Suppressor macrophage (primary cell): ENCODE measurements at places on chromosomes 16 and 17.

DNA sequence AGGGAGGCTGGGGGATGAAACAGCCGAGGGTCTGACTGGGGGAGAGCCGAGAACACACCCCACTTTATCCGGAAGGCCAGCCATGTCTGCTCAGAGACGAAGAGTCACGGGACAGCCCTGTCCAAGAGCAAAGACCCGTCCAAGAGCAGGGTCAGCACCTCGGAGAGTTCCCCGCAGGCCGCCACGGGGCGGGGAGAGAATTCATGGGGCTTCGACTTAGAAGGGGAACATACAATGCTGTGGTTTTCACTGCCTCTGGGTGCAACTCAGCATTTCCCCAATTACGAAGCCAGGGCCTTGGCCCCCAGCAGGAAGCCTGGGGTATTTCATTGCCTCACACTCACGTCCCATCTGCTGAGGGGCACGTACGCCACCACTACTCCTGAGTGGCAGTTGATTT lies 59.3 kb downstream of the JPH3 start:
- DNase-seq = peak; percentile 86

DNA sequence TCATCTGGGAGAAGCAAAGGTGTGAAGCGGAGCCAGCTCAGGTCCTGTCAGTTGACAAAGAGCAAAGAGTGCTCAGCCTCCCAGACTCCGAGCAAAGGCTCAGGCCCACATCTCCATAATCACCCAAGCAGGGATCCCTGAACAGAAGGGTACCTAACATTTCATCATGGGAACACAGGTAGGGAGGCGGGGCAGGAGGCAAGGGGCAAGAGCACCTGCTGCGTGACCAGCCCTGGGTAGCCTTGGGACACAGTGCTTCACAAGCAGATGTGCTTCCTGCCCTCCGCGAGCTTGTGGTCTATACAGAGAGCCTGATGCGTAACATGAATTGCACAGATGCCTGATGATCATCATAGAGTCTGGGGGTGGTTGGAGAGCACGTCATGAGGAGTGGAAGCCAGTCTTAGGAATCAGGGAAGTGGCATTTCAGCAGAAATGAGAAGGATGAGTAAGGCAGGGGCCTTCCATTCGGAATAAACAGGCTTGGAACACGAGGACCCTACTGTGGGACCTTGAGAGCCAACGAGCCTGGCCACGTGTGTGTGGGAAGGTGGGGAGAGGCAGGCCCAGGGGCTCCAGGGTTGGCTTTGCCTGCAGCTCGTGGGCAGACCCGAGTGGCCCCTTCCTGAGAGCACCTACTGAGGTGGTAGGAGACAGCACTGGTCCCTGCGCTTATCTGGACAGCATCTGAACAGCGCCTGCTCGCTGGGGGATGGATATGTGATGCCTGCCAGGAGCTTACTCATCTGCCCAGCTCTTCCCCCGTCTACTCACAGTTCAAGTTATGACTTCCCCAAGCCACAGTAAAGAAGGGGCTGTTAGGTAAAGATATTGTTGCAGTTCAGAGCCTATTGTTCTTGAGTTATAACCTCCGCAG lies 125.8 kb downstream of the CCDC182 start:
- DNase-seq = peak; percentile 67

- no peak for DNase-seq
Observed at GRCh38 chr17:50830994-50831393, 4.4 kb upstream of the WFIKKN2 start.

- no peak for DNase-seq
Observed at GRCh38 chr16:46922239-46922638, 38.1 kb downstream of the GPT2 start.

GRCh38 chr16:64352246-64352645 lies 769.6 kb downstream of the CDH11 start:
- no peak for DNase-seq

DNA sequence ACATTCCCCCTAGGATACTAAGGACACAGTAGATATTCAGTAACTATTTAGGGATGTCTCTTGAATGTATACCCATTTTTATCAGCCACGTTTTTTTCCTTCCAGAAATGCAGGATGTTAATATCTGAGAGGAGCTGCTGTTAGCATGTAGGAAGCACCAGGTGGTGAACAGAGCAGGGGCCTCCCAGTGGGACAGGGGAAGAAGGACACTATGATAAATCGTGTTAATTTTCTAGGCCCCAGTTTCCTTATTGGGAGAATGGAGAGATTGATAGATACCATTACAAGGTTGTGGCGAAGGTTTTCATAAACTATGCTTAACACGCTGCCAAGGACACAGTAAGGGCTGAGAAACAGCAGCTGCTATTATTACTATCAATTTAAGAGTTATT lies 45.4 kb downstream of the PRSS54 start:
- DNase-seq = no peak

GRCh38 chr17:75507733-75508719 lies 7.3 kb downstream of the CASKIN2 start:
- no peak for DNase-seq

DNA sequence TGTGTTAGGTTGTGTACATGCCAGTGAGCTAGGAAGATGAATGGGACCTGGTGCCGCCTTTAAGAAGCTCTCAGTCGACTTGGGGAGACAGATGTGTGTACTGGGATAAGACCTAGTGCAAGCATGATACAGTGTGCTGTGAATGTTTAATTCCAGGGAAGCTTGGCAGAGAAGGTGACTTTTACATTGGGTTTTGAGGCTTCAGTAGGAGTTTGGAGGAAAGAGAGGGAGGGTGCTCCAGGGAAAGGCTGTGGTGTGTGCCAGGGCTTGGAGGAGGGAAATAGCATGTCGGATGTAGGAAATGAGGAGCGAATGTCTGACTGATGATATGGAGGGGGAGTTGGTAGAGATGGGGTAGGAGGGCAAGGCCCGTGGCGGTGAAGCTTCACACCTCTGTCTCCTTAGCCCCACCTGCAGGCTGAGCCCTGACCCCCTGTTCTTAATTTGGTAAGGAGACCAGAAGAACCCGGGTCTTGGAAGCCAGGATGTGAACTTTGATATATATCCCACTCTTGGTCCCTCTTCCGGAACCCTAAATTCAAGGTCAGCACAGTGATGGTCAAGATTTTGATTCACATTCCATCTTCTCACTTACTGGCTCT lies 76.6 kb downstream of the PLCG2 start:
- no peak for DNase-seq

DNA sequence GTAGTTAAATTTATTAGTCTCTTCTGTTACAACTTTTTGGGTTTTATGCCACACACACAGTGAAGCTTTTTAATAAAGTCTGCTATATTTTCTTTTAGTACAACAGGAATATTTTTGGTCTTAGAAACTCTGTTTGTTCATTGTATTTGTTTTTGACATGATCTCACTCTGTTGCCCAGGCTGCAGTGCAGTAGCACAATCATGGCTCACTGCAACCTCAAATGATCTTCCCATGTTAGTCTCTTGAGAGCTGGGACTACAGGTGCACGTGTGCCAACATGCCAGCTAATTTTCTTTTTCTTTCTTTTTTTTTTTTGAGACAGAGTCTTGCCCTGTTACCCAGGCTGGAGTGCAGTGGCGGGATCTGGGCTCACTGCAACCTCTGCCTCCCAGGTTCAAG lies 27.1 kb downstream of the PPM1D start:
- DNase-seq = no peak

DNA sequence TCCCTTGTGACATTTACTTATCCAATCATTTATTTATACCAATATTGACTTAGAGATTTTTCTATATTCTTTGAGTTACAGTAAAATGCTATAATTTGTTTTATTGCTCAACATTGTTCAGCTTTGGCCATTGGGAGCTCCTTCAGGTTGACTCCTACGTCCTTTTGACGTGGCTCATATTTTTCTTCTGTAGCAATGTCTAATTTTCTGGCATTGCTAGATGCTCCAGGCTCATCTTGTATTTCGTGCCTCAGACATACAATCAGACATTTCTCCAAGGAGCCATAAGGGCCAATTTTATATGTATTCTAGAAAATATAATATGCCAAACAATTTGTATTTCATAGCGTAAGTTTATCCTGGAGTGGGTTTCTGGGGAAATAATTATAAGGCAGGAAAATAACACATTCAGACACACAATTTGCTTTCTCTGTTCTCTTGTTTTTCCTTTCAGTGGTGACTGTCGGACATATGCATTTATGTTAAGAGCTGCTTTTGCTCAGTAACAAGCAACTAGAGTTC lies 355.1 kb upstream of the MON1B start:
- no peak for DNase-seq

GRCh38 chr16:49596068-49596467 lies 222.5 kb downstream of the C16orf78 start:
- peak; percentile 16 for DNase-seq

DNA sequence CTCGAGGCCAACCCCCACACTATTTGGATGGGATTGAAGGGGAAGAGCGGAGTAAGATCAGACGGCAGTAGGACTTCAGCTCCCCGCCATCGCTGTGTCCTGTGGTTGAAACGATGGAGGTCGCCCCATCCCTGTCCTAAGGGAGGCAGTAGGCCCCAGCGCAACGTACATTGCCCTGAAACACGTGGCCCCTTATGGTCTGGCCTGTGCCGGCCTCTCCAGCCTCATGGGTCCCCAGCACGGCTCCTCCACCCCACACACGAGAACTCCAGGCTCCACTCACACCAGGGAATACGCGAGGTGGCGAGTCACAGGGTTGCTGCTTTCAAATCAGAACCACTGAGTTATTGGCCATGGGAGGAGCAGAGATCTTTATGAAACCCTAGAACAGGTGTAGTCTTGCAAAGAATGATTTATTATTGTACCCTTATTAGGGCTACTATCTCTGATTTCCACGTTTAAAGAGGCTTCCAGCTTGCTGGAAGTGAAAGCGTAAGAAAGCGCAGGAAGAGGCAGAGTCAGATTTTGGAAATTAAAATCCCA lies 669 bp upstream of the DCTPP1 start:
- no peak for DNase-seq

DNA sequence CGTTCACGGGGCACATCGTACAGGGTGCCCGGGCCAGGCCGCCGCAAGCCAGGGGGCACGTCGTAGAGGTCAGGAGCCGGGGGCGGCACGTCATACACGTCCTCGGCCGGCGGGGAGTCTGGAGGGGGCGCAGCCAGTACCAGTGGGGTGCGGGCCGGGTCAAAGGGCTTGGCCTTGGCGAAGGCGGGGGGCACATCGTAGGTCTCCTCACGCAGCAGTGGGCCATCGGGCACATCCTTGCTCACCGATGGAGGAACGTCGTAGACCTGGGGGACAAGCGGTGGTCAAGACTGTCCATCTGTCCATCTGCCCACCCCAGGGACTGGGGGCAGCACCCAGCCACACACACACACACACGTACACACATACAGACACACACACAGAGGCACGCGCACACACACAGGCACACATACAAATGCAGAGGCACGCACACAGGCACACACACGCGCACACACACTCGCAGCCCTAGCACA lies 15.7 kb downstream of the BCAR1 start:
- no peak for DNase-seq

DNA sequence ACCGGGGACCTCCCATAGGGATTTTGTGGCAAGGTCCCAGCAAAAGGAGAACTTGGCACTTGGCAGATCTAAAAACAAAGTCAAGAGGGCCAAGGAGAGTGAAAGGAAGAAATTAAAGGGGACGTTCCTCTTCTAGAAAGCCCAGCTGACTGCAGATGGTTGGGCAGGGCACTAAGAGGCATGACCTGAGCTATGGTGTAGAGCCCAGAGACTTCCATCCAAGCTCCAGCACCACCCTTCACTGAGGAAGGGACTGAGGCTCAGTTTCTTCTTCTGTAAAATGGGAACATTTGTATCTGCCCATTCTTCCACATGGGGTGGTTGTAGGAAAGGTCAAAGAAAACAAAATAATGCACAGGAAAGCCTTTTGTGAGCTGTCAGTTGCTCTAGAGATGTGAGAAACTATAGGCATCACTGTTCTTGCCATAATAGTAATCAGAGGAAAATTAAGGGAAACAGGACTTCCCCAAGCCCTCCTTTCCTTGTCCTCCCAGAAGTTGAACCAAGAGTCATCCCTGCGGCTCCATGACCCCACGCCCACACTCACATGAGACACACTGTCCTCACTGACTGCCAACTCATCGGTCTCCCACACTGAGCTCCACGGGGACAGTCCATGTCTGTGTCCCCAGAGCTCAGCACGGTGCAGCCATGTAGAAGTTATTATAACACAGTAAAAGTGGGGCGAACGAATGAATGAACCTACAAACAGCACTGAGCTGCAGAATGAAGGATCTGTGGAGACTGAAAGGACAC lies 10.4 kb downstream of the CD300LF start:
- peak; percentile 89 for DNase-seq

GRCh38 chr17:79836972-79837887 lies 2.0 kb downstream of the CBX4 start:
- DNase-seq = peak; percentile 77

DNA sequence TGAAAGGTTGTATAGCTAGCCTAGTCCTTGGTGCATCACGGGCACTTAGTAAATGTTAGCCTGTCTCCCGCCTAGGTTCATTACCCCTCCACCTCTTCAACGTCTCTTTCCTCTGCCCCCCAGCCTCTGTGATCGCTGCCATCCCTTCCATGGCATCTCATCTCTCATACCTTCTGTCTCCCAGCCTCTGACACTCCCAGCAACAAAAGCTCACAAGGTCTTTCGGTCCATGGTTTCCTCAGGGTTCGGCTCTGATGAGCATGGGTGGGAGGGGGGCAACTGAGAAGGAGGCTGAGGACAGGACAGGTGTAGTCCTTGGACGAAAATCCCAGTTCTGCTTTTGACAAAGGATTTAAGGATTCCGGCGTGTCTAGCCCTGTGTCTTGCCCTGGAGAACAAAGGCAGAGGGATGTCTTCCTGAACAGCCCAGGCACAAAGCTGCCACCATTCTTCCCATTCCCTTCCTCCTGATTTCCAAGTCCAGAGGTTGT lies 16.7 kb downstream of the CCR7 start:
- DNase-seq = no peak

DNA sequence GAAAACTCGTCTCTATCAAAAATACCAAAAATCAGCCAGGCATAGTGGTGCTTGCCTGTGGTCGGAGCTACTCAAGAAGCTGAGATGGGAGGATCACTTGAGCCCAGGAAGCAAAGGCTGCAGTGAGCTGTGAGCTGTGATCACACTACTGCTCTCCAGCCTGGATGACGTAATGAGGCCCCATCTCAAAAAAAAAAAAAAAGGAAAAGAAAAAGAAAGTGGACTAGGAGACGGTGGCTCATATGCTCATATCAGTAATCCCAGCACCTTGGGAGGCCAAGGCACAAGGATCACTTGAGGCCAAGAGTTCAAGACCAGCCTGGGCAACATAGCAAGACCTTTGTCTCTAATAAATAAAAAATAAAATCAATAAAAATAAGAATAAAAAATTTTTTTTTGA lies 8.8 kb upstream of the SUMO2 start:
- DNase-seq = no peak

DNA sequence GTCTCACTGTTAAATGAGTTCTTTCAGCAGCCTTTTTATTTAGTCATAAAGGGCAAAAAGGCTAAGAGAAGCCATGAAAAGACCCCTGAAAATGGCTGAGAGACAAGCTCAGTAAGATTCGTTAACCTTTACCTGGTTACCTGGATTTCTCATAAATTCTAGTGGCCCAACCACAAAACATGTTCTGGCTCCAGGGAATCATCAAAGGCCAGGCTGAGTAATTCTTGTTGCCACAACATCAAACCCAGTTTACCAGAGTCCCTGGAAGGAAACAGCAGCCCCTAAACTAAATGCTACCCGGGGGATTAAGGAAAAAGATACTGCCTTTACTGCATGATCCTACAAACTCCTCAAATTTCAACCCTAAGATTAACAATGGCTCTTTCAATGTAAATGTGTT lies 15.8 kb downstream of the CYTH1 start:
- no peak for DNase-seq
